ENCODE measurements at places on chromosomes 11 and 22. TPM values are rescaled to one million over a fixed set of nuclear protein-coding genes. Genes with fewer than 3 reads are reported as not detected.

DNA sequence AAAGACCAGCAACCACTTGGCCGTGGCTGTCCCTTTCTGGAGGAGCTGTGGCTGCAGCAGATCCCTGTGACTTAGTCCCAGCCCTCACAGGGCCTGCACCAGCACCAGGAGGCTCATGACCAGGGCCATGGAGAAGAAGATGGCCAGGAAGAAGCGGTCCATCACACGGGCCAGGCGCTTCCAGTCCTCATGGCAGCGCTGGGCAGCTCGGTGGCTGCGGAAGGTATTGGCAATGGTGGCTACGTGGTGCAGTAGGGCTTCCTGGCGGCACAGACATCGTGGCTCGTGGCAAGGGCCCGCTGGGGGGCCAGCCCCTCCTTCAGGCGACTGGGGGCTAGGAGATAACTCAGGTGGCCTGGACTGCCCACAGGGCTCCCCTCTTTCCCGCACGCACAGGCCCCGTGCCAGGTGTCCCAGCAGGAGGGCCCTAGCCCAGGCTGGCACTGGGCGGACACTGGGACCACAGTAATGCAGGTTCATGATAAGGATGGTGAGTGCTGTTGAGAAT, 5.1 kb downstream of the CHRNA10 start:
- H3K27me3 ChIP-seq = no peaks in the 10 kb centered on the region
- H3K27ac ChIP-seq = no peak overlapping the region
- no peak for DNase-seq
- H3K4me1 ChIP-seq = no peaks in the 10 kb centered on the region
- peaks cover 57% of the 10 kb centered on the region for H3K36me3 ChIP-seq
- no peak overlapping the region for H3K4me3 ChIP-seq

- DNase-seq = no peak
- H3K4me3 ChIP-seq = no peak overlapping the region
- no peaks in the 10 kb centered on the region for H3K27me3 ChIP-seq
- no peaks in the 10 kb centered on the region for H3K4me1 ChIP-seq
- H3K36me3 ChIP-seq = no peaks in the 10 kb centered on the region
- no peak overlapping the region for H3K27ac ChIP-seq
Observed at GRCh38 chr22:47484960-47485569, 722.6 kb downstream of the TBC1D22A start.

DNA sequence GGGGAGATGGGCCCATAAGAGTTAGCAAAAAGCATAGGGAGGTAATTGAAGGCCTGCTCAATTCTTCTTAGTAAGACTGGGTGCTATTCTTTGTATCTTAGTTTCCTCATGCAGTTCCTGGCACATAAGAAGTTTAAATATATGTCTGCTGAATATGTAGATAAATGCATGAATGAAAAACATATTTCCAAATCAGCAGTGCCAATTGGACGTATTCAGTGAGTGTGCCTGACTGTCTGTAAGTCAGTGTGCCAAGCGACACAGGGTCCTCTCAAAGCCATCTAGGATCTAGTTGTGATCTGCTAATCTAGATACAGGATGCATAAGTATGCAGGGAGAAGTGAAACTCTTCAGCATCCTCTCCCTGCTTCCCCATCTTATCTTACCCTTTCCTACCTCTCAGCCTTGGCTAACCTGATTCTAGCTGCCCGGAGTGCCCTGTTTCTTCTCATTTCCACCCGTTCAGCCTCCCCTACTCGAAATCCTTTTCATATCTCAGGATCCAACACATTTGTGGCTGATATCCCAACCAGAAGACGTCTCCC, 91.1 kb upstream of the SORL1-AS1 start:
- no peaks in the 10 kb centered on the region for H3K36me3 ChIP-seq
- DNase-seq = no peak
- H3K27me3 ChIP-seq = no peaks in the 10 kb centered on the region
- no peak overlapping the region for H3K27ac ChIP-seq
- peaks cover 3% of the 10 kb centered on the region for H3K4me1 ChIP-seq

- peaks cover 2% of the 10 kb centered on the region for H3K27me3 ChIP-seq
- H3K4me3 ChIP-seq = no peak overlapping the region
- H3K27ac ChIP-seq = no peak overlapping the region
- H3K4me1 ChIP-seq = peaks cover 36% of the 10 kb centered on the region
- H3K36me3 ChIP-seq = peaks cover 5% of the 10 kb centered on the region
Observed at GRCh38 chr22:35380013-35380412, 883 bp upstream of the HMOX1 start.

- no peaks in the 10 kb centered on the region for H3K27me3 ChIP-seq
- DNase-seq = peak; percentile 38
- H3K27ac ChIP-seq = peak within 1 kb of the TSS; percentile 29
- H3K4me3 ChIP-seq = peak within 1 kb of the TSS; percentile 25
Observed at GRCh38 chr11:73271936-73272679, at the start of gene P2RY6. TSS of gene P2RY6 (plus strand) at chr11:73272338. CDS start at chr11:73296519, 24,181 bp downstream.

GRCh38 chr11:64751136-64751535, 7.2 kb upstream of the RASGRP2 start:
- peaks cover 48% of the 10 kb centered on the region for H3K36me3 ChIP-seq
- no peak overlapping the region for H3K27ac ChIP-seq
- no peak for DNase-seq
- H3K27me3 ChIP-seq = no peaks in the 10 kb centered on the region
- no peak overlapping the region for H3K4me3 ChIP-seq

DNA sequence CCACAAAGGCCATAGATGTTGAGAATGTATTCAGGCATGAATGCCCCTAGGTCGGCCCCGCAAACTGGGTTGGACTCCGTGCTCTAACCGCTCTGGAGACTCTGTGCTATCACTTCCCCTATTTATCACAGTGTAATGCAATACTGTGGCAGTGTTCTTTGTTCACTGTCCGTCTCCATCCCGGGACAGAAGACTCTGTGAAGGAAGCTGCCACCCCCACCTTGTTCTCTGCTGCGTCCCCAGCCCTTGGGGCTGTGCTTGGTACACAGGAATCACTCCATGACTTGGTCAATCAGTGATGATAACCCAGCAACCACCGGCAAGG, 57.6 kb downstream of the TSPAN18 start:
- peaks cover 33% of the 10 kb centered on the region for H3K4me1 ChIP-seq
- DNase-seq = no peak
- H3K36me3 ChIP-seq = peaks cover 3% of the 10 kb centered on the region
- peaks cover 4% of the 10 kb centered on the region for H3K27me3 ChIP-seq
- peak overlapping the region; percentile 20 for H3K27ac ChIP-seq
- no peak overlapping the region for H3K4me3 ChIP-seq

DNA sequence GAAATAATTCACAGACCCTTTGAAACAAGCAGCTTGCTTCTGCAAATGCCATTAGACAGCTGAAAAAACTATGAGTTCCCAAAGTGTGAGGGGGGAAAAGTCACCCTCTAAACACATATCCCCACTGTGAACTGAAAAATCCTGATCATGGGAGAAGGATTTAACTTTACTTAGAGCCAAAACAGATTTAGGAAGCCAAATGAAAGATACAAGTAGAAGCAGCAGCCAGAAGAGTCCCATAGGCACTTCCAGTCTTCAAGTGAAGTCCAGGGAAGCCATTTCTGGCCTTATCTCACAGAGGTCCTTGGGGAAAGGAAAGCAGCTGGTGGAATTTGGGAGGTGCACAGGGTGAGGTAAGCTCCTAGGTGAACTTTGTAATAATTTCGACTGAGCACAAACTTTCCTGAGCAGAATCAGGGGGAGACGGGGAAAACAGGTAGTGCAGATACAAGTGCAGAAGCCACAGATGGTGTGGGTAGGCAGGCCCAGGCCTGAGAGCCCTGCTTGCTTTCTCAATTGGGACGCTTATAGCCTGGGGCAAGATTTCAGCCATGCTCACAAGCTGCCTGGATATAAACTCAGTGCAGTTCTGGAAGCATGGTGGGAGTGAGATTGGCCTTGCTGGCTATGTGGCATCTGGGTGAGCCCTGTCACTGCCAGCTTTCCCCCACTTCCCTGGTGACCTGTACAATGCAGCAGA, 44.8 kb downstream of the GAS2 start:
- peak; percentile 75 for DNase-seq
- peaks cover 6% of the 10 kb centered on the region for H3K4me1 ChIP-seq
- no peaks in the 10 kb centered on the region for H3K27me3 ChIP-seq
- H3K4me3 ChIP-seq = no peak overlapping the region
- no peaks in the 10 kb centered on the region for H3K36me3 ChIP-seq

- no peak overlapping the region for H3K4me3 ChIP-seq
- H3K27ac ChIP-seq = no peak overlapping the region
- H3K4me1 ChIP-seq = no peaks in the 10 kb centered on the region
- no peaks in the 10 kb centered on the region for H3K27me3 ChIP-seq
Observed at GRCh38 chr22:45568213-45568612, 65.5 kb downstream of the FBLN1 start.

GRCh38 chr11:119742263-119742861, 13.4 kb upstream of the NECTIN1 start:
- no peaks in the 10 kb centered on the region for H3K36me3 ChIP-seq
- peak overlapping the region; percentile 24 for H3K4me3 ChIP-seq
- peak overlapping the region; percentile 51 for H3K27ac ChIP-seq
- peaks cover 21% of the 10 kb centered on the region for H3K4me1 ChIP-seq
- DNase-seq = peak; percentile 78

- no peaks in the 10 kb centered on the region for H3K4me1 ChIP-seq
- no peak overlapping the region for H3K4me3 ChIP-seq
- no peaks in the 10 kb centered on the region for H3K27me3 ChIP-seq
- H3K27ac ChIP-seq = no peak overlapping the region
- no peak for DNase-seq
Observed at GRCh38 chr11:57626895-57627294, 22.8 kb downstream of the YPEL4 start.

GRCh38 chr11:62004473-62004872, 37.0 kb upstream of the FTH1 start:
- H3K4me1 ChIP-seq = peaks cover 14% of the 10 kb centered on the region
- H3K27me3 ChIP-seq = no peaks in the 10 kb centered on the region
- no peaks in the 10 kb centered on the region for H3K36me3 ChIP-seq

DNA sequence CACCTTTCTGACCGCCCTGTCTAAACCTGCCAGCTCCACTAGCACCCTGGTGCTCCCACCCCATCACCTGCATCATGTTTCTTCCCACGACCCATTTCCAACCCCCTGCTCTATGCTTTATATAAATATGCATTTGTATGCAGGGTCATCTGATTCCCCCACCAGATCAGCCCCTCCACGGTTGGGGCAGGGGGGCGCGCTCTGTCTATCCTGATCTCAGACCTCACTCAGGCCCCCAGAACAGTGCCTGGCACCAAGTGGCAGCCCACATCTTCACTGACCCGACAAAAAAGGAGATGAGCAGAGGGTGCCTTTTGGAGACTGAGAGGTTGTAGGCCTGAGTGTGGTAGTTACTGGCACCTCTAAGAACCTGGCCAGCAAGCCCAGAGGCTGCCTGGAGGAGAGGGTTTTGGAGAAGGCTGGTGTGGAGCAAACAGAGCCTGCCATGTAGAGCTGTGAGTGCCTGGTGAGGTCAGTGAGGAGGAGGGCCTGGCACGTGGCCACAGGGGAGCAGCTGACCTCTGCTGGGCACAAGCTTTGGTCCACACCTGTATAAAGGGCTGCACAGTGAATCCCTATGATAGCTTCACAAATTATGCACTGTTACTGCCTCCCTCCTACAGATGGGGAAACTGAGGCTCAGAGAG, 86.3 kb upstream of the RTL6 start:
- peaks cover 9% of the 10 kb centered on the region for H3K4me1 ChIP-seq
- no peaks in the 10 kb centered on the region for H3K36me3 ChIP-seq
- H3K27me3 ChIP-seq = peaks cover 31% of the 10 kb centered on the region
- H3K27ac ChIP-seq = no peak overlapping the region
- no peak for DNase-seq
- H3K4me3 ChIP-seq = no peak overlapping the region

GRCh38 chr11:67666676-67667489, 7.5 kb downstream of the ALDH3B2 start:
- peaks cover 3% of the 10 kb centered on the region for H3K27me3 ChIP-seq
- no peak for DNase-seq
- H3K4me3 ChIP-seq = no peak overlapping the region
- no peak overlapping the region for H3K27ac ChIP-seq
- no peaks in the 10 kb centered on the region for H3K36me3 ChIP-seq
- H3K4me1 ChIP-seq = no peaks in the 10 kb centered on the region

- peaks cover 16% of the 10 kb centered on the region for H3K4me1 ChIP-seq
- peaks cover 25% of the 10 kb centered on the region for H3K36me3 ChIP-seq
- no peak overlapping the region for H3K27ac ChIP-seq
- H3K27me3 ChIP-seq = no peaks in the 10 kb centered on the region
- no peak for DNase-seq
- no peak overlapping the region for H3K4me3 ChIP-seq
Observed at GRCh38 chr22:35785181-35785923, 67.7 kb downstream of the APOL5 start.

DNA sequence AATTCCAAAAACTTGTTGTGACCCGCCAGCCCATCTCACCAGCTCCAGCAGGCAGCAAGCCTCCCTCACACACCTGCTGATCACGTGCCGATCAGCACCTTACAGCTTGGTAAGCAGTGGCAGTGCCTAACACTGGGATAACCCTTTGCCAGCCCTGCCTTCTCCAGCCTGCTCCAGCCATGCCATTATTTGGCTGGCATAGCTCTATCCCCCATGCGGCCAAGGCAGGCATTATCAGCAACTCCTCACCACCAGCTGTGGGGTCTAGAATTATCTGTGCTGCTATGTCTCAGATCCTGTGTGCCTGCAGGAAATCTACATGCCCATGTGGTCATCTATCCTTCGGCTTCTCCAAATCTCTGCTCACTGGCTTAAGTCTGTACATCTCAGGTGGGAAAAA, 215.0 kb downstream of the ST3GAL4 start:
- no peak for DNase-seq
- no peak overlapping the region for H3K27ac ChIP-seq
- H3K36me3 ChIP-seq = no peaks in the 10 kb centered on the region

DNA sequence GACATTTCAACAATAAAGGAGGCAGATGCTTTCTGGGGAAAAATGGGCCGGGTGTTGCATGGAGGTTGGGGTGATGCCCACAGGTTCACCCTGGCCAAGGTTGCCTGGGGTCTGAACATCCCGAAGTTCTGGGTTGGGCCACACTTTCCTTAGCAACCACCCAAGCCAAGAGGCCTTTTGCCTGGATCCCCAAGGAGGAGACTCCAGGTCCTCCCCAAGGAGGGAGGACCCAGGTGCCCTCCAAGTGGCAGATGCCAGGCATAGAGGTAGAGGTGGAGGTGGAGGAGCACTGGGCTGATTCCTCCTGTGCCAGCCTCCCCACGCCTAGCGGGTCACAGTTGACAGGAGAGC, 1.2 kb downstream of the CYB5R3 start:
- no peaks in the 10 kb centered on the region for H3K27me3 ChIP-seq
- no peak for DNase-seq
- peaks cover 4% of the 10 kb centered on the region for H3K36me3 ChIP-seq

DNA sequence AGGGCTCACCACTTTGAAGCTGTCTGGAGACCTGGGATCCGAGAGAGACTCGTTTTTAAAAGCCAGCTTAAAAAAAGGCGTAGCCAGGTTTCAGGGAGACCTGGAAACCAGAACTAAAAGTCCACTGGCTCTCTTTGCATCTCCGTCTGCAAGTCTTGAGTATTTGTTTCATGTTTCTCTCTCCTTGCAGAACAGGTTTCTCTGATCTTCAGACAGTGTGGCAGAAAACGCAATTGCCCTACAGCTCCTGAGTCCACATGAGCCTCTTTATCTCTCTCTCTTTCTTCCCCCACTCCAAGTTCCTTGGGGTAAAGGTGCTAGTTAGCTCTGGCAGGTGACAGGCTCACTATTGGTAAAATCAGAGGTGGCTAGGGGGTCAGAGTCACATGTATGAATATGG, 67.0 kb upstream of the AMPD3 start:
- peak overlapping the region; percentile 72 for H3K27ac ChIP-seq
- H3K4me3 ChIP-seq = no peak overlapping the region
- peak; percentile 45 for DNase-seq
- peaks cover 19% of the 10 kb centered on the region for H3K4me1 ChIP-seq
- no peaks in the 10 kb centered on the region for H3K36me3 ChIP-seq

Gene OR52E8
- not detected for polyA plus RNA-seq

Gene MAPK8IP2
- polyA plus RNA-seq = 0.34 TPM

Gene BANF1
- 220 TPM for polyA plus RNA-seq

Gene TMEM86A
- polyA plus RNA-seq = 2.8 TPM

Gene GTSE1
- polyA plus RNA-seq = 12.6 TPM

Gene OR51I1
- not detected for polyA plus RNA-seq

Gene GAL3ST1
- polyA plus RNA-seq = 10.0 TPM

Data from muscle of leg (tissue), 16 donors.